ENCODE measurements at places on chromosomes 4 and X.

DNA sequence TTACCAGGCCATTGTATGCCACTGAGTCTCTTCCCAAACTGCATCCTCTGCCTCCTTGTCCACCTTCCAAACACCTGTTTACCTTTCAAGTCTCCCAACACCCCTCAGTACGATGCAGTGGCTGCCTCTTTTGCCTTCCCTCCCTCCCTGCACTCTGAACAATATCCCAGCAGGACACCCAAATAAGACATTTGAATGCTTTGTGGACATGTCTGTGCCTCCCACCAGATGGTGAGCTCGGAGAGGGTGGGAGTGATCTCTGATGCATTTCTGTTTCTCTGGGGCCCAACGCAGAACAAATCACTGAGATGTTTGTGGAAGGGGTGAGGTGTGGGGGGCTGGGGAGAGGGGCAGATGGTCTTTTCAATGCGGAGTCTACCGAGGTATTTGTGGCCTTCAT is 33.4 kb downstream of the PJA1 start:
- DNase-seq = no peak

- no peak for DNase-seq
Measured at GRCh38 chr4:82069883-82070638, 303.7 kb downstream of the HNRNPD start.

GRCh38 chrX:74890676-74891430 is 34.4 kb downstream of the NEXMIF start:
- no peak for DNase-seq

GRCh38 chrX:153776611-153777045 is 4.2 kb upstream of the SRPK3 start:
- DNase-seq = no peak

DNA sequence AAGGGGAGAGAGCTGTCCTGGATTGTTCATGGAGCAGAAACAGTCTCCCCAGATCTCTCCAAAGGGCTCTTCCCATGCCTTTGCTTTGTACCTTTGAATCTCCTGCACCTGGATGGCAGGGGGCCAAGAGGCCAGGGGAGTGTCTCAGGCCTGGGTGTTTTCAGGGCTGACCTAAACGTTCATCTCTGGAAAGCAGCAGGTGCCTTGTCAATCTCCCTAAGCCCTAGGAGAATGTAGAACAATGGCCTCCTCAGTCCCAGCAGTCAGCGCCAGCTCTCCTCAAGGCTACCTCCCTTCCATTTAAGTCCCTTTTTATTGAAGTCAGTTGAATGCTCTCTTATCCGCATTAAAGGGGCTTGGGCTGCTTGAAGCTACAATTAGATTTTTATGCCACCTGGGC is 31.2 kb upstream of the NSUN7 start:
- DNase-seq = no peak

DNA sequence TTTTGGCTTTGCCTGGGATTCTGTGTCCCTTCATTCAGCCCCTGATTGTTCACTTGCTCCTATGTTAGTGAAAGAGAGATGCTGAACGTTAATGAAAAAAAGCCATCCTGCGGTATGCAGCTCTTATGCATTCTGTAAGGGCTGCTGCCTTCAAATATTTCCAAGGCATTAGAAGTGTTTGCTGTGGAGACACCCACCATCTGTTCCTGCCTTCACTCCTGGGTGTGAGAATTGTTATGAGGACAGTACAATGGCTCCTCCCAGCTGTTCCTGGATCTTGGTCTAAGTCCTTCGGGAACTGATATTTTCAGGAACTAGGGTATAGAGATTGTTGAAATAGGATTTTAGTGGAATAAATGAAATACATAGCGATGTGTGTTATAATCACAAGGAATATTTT is 427.1 kb upstream of the FAM47C start:
- DNase-seq = no peak

DNA sequence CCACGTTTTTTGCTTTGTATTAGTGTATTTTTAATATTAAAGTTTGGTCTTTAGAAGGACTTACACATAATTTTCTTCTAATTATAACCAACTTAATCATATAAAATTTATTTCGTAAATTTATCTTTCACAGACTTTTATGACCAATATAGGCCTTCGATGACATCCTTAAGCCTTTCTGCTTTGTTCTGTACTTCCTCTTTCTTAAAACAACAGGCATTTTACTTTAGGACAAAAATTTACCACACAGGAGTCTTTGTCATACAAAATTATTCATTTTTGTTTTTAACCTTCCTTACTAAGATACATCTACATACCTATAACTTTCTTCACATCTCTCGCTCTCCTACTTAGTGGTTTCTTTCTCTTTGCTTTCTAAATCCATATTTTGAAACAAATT is 56.3 kb downstream of the RGS12 start:
- no peak for DNase-seq

DNA sequence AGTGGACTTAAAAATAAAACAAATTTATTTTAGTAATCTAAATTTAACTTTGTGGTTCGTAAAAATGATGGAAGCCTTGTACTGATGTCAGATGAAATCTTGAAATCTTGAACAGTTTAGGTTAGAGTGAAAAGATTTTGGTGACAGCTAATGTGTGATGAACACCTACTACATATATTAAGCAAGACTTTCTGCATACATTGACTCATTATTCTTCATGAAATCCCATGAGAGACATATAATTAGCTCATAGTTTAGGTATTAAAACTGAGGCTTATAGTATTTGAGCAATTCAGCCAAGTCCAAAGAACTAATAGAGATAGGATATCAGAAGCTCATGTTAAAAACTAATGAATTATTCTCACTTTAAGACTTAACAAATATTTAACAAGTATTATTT is 66.9 kb upstream of the PCDH7 start:
- DNase-seq = no peak

DNA sequence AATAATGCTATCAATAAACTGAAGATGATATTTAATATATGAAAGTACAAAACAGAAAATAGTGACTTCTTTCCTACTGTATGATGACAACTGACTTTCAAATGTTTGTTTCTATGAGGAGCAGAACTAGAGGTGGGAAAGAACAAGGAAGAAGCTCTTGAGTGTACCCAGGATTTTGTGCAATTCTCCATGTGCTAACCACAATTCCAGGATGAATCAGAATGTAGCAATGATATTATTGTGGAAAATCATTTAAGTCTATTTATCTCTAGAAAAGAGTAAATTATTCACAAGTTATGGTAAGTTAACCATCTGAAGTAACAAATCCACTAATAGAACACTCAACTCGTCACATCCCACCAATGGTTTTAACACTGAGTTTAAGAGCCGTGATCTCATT is 324.1 kb upstream of the EMCN start:
- DNase-seq = no peak

DNA sequence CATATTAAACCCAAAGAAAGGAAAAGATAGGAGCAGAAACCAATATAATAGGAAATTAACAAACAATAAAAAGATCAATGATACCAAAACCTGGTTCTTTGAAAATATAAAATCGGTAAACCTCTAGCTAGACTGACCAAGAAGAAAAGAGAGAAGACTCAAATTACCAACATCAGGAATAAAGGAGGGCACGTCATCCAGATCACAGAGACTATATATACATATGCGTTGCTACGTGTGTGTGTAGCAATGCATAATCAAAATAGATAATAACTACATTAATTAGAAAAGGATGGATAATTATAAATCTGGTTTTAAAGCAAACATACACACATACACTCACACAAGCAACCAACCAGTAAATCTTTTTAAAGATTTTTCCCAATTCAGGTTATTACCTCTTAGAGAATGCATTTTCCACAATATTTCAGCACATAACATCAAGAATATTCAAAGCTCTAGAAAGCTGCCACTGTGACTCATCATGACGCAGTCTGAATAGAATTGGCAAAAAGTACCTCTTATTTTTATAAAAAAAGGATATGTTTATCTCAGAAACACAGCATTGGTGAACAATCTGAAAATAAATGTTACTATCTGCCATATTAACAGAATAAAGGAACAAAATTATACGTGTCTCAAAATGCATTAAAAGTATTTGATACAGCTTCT is 41.4 kb upstream of the USP9X start:
- no peak for DNase-seq

DNA sequence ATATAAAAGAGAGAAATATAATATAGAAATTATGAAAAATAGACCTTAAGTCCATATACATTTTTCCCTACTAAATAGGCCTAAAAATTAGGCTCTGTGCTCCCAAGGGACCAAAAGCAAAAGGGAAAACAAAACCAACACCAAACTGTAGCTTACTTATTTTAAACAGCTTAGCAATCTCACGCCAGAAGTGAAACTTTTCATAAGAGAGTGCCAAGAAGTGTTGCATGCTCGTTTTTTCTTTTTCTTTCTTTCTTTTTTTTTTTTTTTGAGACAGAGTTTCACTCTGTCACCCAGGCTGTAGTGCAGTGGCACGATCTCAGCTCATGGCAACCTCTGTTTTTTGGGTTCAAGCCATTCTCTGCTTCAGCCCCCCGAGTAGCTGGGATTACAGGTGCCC is 250.4 kb downstream of the TMA16 start:
- no peak for DNase-seq

DNA sequence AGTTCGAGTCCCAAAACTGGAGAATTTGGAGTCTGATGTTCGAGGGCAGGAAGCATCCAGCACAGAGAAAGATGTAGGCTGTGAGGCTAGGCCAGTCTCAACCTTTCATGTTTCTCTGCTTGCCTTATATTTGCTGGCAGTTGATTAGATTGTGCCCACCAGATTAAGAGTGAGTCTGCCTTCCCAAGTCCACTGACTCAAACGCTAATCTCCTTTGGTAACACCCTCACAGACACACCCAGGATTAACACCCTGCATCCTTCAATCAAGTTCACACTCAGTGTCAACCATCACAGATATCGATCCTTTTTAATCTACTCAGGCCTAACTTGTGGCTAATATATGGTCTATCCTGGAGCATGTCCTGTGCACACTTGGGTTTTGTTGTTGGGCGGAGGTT is 18.0 kb upstream of the MAEA start:
- DNase-seq = no peak

DNA sequence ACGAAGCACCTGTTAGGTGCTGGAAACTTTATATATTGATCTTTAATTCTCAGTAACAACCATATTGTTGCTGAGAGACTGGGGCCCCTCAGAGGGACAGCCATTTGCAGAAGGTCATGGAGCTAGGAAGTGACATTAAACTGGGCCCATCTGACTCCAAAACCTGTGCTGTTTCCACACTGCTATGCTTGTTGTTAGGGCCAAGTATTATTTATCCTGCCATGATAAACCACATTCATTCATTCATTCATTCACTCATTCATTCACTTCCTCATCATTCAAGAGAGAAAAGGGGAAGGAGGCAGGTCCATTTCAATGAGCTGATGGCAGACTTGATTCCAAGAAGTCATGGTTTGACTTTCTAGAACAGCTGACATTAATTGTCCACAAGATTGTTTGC is 237.4 kb downstream of the STIM2 start:
- no peak for DNase-seq

- DNase-seq = no peak
Measured at GRCh38 chr4:35175487-35175886, 1068.8 kb downstream of the ARAP2 start.

DNA sequence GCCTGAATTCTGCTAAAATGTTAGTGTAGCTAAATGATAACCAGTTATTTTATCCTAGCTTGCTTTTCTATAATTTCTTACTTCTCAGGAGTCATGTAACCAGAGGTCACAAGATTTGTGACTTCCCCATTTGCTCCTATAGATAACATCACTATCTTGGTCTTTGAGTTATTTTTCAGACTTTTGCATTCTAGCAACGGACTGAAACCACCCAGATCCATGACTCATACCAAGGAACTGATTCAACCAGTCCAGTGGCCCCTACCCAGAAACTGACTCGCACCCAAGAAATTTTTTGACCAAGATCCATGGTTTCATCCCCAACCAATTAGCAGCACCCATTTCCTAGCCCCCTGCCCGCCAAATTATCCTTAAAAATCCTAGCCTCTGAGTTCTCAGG is 50.0 kb downstream of the IQCM start:
- DNase-seq = no peak

DNA sequence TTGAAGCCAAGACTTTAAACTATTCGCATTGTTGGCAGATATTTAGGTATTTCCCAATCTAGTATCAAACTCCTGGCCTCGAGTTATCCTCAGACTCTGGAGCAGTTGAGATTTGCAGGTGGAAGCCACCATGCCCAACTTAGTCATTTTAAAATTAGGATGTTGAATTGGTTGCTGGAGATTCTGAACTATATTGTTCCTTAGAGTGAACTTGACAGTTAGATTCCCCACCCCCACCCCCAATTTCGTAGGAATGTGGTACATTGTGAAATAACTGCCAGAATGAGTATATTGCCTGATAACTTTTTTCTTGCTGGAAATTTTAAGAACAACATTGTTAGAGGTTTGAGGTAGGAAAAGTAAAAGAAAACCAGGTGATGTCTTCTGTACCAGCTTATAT is 2.3 kb downstream of the NOCT start:
- no peak for DNase-seq

DNA sequence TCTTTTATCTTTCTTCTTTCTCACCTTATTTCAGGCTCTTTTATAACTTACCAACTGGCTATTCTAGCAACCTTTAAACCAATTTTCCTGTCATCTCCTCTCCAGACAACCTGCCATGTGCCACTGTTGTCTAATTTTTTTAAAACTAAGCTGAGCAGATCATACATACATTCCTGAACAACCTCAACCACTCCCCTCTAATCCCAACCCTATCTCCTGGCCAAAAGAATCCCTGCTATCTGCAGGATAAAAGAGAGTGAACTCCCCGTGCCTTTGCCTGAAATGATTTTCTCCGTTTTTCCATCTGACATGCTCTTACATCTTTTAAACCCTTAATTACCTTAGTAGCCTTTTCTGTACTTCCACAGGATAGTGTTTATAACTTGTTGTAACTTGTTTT is 35.5 kb downstream of the DCUN1D4 start:
- DNase-seq = no peak

- DNase-seq = no peak
Measured at GRCh38 chrX:74325130-74326059, 21.4 kb downstream of the ZCCHC13 start.

- DNase-seq = no peak
Measured at GRCh38 chr4:166460769-166461550, 587.9 kb downstream of the TLL1 start.

Data from stimulated activated CD8-positive, alpha-beta memory T cell treated with anti-CD3 and anti-CD28 coated beads, Interleukin-4, amount 100 ng/mL, for 1 hour (primary cell).